ENCODE measurements at places on chromosomes 13 and 19. TPM values are rescaled to one million over a fixed set of nuclear protein-coding genes. Genes with fewer than 3 reads are reported as not detected.

HSD17B14 gene
- total RNA-seq = 1.2 TPM

KLK11 gene
- total RNA-seq = 11.4 TPM

PSG6 gene
- not detected for total RNA-seq

GRCh38 chr13:113651511-113652403, 6.2 kb downstream of the ATP4B start:
- DNase-seq = no peak

- DNase-seq = no peak
These were observed 84.4 kb downstream of the ESD start for GRCh38 chr13:46712524-46712923.

ZNF135 gene
- total RNA-seq = 11.3 TPM

VWA8 gene
- total RNA-seq = 43.3 TPM

- no peak for DNase-seq
These were observed 17.7 kb downstream of the ZNF763 start for GRCh38 chr19:11982526-11982925.

DNA sequence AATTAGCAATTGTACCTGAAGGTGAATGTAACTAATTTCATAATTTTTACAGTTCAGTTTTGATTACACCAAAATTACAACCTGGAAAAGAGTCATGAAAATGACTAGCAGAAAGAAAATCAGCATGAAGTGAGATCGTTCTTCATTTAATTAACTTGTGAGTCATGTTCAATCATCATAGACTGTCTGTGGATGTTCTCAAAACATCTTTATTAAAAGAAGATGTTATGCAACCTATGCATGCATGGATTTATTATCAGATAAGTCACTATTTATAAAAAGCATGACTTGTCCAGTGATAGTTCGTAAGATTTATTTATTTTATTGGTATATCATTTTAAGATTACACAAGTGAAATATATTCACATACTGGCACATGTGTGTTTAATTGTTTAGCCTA, 245.9 kb downstream of the ITGBL1 start:
- no peak for DNase-seq

DNA sequence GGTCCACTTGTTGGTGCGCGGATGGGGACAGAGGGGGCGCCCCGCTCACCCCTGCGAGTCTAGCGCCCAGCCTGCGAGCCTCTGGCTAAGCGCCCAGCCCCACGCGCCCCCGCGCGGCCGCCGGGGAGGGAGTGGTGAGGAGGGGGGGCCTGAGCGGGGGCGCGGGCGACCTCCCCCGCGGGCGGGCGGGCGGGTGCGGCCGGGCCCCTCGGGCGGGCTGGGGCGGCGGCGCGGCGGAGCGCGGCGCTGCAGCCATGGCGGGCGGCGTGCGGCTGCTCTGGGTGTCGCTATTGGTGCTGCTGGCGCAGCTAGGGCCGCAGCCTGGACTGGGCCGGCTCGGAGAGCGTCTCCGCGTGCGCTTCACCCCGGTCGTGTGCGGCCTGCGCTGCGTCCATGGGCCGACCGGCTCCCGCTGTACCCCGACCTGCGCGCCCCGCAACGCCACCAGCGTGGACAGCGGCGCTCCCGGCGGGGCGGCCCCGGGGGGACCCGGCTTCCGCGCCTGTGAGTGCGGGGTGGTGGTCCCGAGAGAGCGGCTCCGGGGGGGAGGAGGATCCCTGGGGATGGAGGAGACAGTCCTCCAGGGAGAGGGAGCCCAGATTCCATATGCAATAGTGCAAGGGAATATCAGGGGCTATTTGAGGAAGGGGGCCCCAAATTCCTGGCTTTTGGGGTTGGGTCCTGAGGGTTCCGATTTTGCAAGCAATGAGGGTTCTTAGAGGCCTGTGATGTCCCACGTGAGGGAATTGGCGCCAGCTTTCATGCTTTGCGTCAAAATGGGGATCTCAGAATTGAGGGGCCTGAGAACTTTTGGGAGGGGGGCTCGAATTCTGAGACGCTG, at the start of gene LTBP4:
TSS of gene LTBP4 (plus strand) at position 236 of the 841 bp plus-strand sequence. CDS start at position 255, 19 bp downstream.
- peak; percentile 73 for DNase-seq

C19orf67 gene
- not detected for total RNA-seq

PPP1R13L gene
- 20.5 TPM for total RNA-seq

PLD3 gene
- total RNA-seq = 295 TPM

DNA sequence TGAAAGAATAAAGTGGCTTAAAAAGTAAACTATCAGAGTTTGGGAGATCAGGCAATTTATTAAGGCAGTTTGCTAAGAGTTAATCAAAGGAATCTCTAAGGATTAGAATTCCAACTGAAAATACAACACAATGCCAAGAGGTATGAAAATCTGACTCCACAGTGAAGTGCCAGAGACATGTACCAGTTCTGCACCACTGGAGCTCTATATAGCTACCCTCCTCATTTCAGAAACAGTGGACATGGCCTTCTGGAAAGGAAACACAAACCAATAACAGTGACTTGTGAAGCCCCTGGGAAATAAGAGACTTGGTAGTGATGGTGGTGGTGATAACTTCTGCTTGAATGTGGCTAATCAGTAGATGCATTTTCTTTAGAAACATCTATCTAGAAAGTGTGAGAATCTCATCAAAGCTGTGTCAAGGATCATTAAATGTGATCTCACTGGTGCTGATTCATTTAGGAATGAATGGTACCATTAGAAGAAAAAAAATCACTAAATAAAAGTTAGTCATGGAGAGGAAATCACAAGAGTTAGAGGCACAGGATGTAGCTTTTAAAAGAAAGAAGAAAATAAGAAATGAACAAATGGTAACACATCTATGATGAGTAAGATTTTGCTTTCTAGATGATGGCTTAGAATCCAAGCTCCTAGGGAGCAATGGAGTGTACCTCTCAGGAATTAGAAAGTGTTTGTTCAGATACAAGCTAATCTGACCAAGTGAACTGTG, 20.1 kb upstream of the N4BP2L1 start:
- no peak for DNase-seq

ERICH4 gene
- total RNA-seq = not detected

DNA sequence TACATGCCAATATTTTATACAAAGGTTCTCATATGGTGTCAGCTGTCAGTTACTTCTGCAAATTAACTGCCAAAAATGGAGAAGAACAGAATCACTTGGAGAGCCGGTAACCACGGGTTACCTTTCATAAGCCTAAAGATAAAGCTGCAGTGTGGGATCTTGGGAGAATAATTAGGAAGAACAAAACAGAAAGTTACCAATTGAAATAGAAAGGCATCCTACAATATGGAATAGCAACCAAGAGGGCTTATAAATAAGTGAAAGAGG, 74.2 kb downstream of the TSHZ3 start:
- no peak for DNase-seq

DNA sequence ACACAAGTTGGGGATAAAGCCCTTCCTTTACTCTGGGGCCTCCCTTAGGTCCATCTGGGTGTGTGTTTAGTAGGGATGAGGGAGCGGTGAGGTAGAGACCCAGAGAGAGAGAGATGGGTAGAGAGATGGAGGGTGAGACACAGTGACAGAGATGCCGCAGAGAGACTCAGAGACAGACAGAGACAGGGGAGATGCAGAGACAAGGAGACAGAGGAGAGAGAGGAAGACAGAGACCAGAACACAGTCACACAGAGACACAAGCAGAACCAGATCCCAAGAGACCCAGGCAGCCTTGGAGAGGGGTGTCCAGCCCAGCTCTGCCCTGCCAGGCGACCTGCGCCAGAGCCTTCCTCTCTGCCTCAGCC, 2.4 kb downstream of the KLK1 start:
- no peak for DNase-seq

WDR62 gene
- total RNA-seq = 4.3 TPM

- peak; percentile 7 for DNase-seq
These were observed 78.0 kb downstream of the KLF5 start for GRCh38 chr13:73136776-73137175.

FUT1 gene
- total RNA-seq = 1.1 TPM

DNA sequence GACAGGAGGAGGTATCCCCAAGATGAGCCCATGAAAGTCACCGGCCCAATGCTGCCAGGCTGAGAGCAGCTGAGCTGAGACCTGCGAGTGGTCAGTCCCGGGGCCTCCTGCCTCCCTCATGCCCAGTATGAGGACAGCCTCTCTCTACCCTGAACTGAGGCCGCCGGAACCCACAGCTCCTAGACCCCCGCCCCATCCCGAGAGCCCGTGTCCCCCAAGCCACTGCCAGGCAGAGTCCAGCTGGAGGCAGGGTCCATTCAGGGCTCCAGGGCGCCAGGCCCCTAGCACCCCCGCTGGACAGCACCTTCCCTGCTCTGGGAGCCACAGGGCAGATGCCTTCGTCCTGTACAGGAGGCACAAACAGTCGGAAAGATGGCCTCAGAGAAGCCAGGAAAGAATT, 38.7 kb downstream of the MLLT1 start:
- no peak for DNase-seq

- DNase-seq = no peak
These were observed 1.5 kb upstream of the RGCC start for GRCh38 chr13:41455725-41456419.

- peak; percentile 94 for DNase-seq
These were observed 13.9 kb upstream of the CACNG6 start for GRCh38 chr19:53977429-53977990.

GRCh38 chr19:51417107-51417809, at the start of gene SIGLEC10:
SIGLEC10 (minus strand) TSS chr19:51417642; CDS start chr19:51417581, 61 bp downstream.
- no peak for DNase-seq

DNA sequence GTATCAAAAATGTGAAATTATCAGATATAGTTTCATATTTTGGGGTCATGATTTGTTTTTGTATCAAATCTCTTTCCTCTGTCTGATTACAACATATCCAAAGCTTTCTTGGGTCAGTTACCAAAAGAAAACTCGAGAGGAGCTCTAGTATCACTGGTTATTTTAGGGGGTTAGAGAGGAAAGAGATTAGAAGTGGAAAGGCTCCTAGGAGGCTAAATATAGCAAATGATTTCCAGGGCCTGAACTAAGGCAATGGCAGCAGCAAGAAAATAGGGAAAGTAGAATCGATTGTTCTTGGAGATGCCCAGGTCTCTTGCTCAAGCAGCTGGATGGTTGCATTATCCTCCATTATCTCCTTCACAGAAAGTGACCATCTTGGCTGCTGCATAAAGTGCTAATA, 72.9 kb downstream of the NHLRC3 start:
- DNase-seq = peak; percentile 43

- no peak for DNase-seq
These were observed 65.9 kb upstream of the ZNF43 start for GRCh38 chr19:21901861-21902260.

DNA sequence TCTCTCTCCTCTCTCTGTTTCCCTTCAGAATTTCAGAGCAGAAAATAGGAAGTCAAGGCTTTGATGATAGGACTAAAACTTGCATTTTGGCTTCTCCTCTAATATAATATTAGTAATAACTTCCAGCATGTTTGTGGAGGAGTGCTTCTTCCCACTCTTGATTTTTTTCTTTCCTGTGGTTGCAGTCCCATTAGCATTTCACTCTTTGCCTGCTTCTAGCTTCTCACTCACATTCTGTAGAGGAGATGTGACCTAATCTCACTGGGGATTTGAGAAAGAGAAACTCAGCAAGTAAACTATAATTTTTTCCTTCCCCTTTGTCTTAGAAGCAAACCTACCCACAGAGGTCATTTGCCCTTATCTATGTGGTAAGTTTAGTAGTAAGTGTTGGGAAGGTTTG, 169.4 kb upstream of the HTR2A start:
- no peak for DNase-seq

GRCh38 chr19:47309038-47309437, 623 bp upstream of the C5AR1 start:
- DNase-seq = no peak

RGL3 gene
- 0.10 TPM for total RNA-seq

GRCh38 chr13:113553511-113554332, 30.8 kb upstream of the TFDP1 start:
- DNase-seq = no peak

DNA sequence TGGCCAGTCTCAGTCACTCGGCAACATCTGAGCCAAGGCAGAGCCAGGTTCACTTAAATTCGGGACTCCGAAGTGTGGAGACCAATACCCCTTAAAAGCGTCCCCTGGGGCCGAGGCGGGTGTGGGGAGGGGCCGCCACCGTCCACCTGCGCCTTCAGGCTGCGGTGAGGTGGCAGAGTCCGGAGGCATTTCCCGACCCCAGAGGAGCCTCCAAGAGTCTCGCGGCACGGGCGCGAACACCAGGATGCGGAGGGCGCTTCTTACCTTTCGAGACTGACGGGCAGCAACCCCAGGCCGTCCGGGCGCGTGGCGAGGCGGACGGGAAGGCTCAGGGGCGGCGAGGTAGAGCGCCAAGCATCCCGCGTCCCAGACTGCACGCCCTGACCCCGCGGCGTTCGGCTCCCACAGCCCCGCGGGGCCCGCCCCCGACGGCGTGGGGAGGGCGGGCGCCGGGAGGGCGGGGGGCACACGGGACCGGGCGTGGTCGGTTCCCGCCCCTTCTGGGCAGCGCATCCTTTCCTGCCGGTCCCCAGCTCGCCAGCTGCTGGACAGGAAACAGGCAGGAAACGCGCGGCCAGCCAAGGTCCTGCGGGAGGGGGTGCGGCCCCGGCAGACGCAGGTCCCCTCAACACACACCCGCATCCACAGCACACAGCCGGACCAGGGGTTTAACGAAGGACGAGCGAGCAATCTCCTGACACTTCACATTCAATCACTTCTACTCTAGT, at the start of gene THSD1:
TSS of gene THSD1 (minus strand) at position 406 of the 728 bp plus-strand sequence. CDS start 3,572 bp downstream, outside the sequence.
- peak; percentile 64 for DNase-seq

GRCh38 chr19:4374498-4375163, 25.7 kb downstream of the SH3GL1 start:
- DNase-seq = no peak

DNA sequence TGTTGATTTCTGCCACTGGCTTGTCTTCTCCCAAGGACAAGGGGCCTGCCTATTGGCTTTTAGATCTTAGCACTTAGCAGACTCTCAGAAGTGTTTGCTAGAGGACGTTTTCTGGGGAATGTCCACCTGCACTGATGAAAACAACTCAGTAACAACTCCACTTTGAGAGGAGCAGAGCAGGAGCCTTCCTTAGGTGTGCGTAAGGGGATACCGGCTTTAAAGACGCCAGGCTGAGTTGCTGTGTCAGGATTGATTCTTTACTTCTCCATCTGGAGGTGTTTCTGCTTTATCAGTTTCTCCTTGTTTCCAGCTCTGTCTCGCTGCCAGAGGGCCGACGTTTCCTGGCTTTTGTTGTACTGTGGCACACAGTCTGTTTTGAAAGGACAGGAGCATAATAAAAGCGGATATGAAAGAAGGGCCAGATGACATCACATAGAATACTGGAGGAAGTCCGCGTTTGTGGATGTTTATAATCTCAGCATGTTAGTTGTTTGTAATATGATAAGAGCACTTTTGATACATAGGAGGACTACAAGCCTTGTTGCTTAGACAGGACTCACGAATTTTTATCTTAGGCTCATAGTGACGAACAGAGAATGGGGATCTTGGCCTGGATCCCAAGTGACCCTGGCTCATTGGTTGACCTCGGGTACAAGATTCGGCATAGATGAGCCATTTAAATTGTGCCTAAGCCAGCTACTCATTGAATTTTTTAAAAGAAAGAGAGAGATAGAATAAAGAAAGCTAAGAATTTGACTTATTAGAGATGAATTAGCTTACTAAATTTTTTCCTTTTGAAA, 34.6 kb downstream of the COL4A2 start:
- no peak for DNase-seq

- DNase-seq = peak; percentile 95
These were observed 81.2 kb downstream of the STARD13 start for GRCh38 chr13:33204130-33204927.
